ENCODE measurements at places on chromosomes 3 and 15.

- DNase-seq: no peak
Observed at GRCh38 chr15:77709135-77709886, 76.6 kb upstream of the LINGO1 start.

DNA sequence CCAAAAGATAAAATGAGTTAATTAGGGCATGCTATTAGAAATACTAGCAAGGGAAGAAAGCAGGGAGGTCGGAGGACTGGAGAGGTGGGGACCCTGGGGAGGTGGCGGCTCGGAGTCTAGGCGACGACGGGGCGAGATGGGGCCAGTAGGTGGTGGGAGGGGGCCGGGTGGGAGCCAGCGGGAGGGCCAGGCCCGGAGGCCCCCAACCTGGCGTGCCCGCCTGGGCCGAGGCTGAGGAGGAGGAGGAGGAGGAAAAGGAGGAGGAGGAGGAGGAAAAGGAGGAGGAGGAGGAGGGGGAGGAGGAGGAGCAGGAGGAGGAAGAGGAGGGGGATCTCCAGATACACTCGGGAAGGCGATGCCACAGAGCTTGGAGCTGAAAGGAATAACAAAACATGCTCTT is 426.2 kb downstream of the NR2F2 start:
- no peak for DNase-seq

GRCh38 chr3:69697381-69697780 is 41.9 kb upstream of the MITF start:
- DNase-seq: no peak

DNA sequence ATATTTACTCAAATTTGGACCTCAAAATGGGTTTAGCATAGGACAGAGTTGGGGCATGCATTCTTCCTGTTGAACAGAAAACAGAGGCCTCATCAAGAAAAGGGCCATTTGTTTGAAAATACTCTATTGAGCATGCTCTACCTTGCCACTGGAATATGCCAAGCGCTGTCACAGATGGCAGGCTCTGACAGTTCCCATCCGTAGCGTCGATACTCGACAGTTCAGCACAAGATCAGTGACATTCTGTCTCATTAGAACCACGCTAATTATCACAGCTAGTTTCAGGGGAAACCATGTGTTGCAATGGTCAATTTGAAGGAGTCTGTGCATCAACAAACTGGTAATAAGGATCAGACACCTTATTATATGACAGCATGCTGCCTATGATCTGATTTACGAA is 54.5 kb downstream of the SATB1 start:
- DNase-seq: no peak
